ENCODE measurements at places on chromosomes 1 and 21.

DNA sequence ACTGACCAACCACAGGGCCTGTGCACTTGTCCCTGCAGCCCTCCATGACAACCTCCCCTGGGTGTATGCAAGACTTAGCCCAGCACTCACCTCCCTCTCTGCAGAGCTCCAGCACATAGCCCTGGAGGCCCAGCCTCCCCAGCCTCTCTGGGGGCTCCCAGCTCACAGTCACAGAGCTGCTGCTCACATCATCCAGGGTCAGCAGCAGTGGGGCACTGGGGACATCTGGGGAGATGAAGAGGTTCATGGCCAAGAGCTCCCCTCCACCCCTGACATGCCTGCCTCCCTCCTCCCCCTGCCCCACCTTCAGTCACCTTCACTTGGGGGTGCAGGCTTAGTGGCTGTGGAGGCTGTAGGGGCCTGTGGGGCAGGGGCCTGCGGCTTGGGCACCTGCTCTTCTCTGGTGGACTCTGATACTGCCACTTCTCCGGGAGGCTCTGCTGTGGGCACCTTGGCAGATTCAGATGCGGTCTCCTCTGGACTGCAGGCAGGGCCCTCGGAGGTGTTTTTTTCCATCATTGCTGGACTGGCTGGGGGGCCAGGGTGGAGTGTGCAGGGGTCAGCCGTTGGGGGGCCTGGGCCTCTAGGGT lies at the start of gene MYBPH:
Gene MYBPH, minus strand, starts transcription at position 590 of the 590 bp plus-strand sequence. Its CDS starts 71 bp downstream, at position 519.
- DNase-seq = no peak

DNA sequence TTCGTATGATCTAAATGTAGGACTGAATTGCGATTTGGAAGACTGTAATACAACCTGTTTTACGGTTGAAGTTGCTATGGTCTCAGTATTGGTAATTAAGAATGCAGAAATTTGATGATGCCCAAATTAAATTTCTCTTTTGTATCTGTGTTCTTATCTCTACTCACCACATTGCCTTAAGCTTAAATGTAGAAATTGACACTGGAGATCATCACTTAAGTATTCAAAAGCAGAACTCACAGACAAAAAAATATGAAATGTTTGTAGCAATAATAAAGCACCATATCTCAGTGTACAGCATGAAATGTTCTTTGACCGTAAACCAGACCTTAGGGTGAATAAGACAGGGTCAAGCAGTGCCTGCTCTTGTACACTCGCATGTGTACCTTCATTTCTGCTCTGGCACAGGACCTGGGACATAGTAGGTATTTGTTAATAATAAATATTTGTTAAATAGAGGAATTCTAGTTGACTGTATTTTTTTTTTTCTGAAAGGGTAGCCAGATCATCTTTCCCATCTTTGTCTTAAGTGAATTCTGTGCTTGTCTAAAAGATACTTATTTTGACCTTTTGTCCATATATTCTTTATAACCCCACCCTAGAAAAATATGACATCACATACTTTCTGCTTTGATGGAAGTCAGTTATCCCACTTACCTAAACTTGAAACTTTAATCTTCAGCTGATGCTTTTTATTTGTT lies 1.5 kb downstream of the CDC7 start:
- no peak for DNase-seq

- DNase-seq = no peak
These were observed 263.4 kb downstream of the OLFM3 start for GRCh38 chr1:101733340-101733739.

DNA sequence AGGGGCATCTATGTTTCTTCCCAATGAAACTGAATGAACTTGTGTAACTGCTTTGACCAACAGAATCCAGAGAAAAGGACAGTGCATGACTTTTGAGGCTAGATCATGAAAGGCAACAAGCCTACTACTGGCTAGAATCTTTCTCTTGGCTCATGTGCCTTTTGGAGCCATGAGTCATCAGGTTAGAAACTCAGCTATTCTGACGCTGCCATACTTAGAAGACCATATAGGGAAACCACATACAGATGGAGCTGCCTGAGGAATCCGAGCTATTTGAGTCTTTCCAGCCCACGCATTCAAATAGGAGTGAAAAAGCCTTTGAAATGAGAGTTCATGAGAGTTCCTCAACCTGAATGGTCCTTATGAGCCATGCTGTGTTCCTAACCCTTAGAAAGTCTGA lies 738.5 kb upstream of the CHRM3 start:
- no peak for DNase-seq

DNA sequence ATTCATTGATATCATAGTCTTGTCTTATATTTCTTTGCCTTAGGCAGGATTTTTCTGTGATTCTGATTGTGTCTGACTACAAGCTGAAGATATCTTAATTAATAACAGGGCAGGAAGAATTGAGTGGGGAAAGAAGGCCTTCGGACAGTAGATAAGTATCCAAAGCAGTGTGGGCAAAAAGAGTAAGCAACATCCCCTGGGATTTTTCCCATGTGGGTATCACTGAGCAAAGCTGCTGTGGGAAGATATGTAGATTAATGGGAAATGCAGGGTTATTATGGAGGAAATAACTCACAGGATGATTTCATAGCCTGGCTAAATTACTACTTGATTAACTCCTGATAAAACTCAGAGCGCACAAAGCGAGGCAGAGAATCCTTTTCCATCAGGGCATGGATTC lies 55.7 kb downstream of the RGS5 start:
- no peak for DNase-seq

GRCh38 chr21:37769656-37770055 lies 146.6 kb downstream of the KCNJ6 start:
- no peak for DNase-seq

GRCh38 chr1:43367904-43368645 lies at the start of gene ELOVL1:
Gene ELOVL1 (minus strand): TSS chr1:43368011. CDS start chr1:43365609, 2,402 bp downstream.
- DNase-seq = peak; percentile 89

- no peak for DNase-seq
These were observed 81.6 kb downstream of the PAX7 start for GRCh38 chr1:18712252-18712600.

DNA sequence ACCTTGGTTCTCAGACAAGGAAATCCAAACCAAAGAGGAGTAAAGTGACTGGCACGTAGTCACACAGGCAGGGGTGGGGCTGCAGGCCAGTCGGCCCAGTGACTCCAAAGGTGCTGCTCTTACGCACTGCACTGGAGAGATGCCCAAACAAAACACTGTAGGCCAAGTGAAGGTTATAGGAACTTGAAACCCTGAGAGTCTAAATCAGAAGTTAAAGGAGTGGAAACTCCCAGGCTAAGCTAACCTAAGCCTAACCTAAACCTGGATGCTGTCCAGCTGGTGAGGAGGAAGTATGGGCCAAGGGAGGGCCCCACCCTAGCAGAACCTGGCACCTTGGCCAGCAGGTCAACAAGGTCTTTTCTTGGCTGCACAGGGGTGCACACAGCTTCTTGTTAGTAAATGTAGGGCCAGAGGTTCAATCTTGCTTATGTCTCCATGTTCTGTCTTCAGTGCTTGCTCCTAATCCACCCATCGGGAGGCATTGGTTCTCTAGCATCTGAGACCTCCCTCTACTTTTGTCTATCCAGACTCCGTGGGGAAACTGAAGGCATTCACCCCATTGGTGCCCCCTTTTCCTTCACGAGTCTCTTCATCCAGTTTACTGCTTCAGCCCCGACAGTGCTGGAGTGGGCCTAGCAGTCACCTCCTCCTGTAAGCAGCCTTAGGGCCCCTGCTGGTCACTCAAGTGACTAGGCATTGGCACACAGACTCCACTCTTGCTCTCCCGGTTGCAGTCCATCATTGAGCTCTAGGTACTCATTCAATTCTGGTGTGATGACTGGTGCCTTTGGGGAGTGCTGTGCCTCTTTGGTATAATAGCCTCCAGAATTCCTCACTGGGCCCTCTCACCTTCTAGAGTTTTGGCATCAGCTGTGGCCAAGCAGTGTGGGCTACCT lies 12.9 kb upstream of the TMEM125 start:
- DNase-seq = no peak

DNA sequence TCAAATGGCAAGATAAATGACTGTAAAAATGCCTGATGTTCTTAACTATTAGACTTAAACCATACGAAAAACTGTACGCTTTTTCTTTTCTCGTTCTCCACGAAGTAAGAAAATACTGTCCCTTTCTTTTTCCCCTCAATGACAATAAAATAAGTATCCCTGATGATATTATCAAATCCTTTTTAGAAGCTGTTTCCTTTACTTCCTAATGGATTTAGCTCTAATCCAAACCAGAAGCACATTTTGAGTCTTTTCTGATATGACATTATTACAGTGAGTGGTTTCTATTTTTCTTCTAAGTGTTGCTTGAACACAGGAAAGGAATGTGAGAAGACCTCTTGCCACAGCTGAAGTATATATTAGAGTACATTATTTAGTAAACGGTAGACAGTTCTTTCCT lies 32.4 kb downstream of the DNM3 start:
- no peak for DNase-seq

- DNase-seq = peak; percentile 81
These were observed at the start of gene FAAP20 for GRCh38 chr1:2194319-2194897. Gene FAAP20 (minus strand): TSS chr1:2194772. CDS start chr1:2194749, 23 bp downstream.

Data from HEK293T (cell line).